ENCODE measurements at places on chromosomes 1 and 21.

- DNase-seq: no peak
These were observed 1.2 kb downstream of the NEXN start for GRCh38 chr1:77889671-77890070.

GRCh38 chr1:47508702-47509431, 71.0 kb downstream of the FOXD2 start:
- no peak for DNase-seq

DNA sequence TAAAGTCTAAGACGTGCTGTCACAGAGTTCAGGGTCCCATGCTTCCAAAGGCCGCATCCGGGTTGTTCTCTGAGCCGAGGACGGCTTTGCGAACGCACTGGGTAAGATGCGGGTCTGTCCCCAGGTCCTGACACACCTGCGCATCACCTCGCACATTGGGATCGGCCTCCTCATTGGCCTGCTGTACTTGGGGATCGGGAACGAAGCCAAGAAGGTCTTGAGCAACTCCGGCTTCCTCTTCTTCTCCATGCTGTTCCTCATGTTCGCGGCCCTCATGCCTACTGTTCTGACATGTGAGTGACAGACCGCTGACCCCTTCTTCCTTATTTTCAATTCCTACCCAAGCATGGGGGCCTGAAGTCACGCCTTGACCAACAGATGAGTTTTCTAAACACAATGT, 25.3 kb downstream of the TFF3 start:
- no peak for DNase-seq

DNA sequence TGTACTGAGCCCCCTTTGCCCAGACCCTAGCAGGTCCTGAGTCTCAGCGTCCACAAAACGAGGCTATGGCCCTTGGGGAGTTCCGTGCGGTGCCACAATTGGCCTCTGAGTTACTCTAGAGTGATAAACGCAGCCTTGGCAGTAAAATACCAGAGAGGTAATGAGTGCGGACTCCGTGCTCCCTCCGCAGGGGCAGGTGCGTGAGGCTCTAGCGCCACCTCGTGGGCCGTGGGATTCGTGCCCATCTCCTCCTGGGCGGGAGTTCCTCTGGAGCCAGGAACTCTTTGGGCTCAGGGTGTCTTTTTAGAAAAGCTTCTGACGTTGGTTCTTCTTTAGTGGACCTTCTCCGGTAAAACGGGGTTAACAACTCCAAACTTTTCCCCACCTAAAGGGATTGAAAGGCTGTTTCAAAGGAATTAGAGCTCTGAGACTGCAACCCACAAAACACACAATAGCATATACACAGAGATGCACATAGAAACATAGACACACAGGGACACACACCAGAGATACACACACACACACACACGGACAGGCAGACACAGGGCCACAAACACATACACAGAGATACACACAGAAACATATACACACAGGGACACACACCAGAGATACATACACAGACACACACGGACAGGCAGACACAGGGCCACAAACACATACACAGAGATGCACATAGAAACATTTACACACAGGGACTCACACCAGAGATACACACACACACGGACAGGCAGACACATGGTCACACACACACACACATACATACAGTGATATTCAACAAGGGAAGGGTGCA, 99.4 kb downstream of the KCNJ15 start:
- peak; percentile 87 for DNase-seq

- DNase-seq: no peak
These were observed 10.2 kb downstream of the TLCD4 start for GRCh38 chr1:95127380-95127779.

- no peak for DNase-seq
These were observed 5.8 kb upstream of the PPT1 start for GRCh38 chr1:40102896-40103295.

Data from activated T-cell treated with anti-CD3 and anti-CD28 coated beads, Interleukin-2, amount 50 U/mL, for 48 hours (primary cell).